ENCODE measurements at places on chromosomes 1 and 21.

- no peak for DNase-seq
Measured at GRCh38 chr1:119375366-119375765, 6.8 kb downstream of the HAO2 start.

DNA sequence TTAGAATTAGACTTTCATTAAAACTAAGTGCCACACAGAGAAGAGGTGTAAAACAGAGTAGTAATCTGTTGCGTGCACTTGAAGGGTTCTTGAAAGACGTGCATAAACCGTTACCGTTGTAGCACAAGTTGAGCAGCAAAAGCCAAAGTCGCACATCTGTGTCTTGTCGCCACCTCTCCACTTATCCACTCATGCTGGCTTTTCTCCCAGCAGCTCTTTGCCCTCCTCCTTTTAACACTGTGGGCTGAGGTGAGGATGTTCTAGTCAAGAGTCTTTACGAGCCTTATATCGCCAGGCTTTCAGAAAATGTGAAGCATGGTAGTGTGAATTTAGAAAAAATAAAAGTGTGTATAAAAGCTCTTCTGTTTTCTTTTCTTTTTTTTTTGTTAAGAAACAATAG is 48.0 kb downstream of the NR5A2 start:
- DNase-seq = no peak

GRCh38 chr21:19713313-19713712 is 1284.9 kb upstream of the NCAM2 start:
- DNase-seq = no peak

DNA sequence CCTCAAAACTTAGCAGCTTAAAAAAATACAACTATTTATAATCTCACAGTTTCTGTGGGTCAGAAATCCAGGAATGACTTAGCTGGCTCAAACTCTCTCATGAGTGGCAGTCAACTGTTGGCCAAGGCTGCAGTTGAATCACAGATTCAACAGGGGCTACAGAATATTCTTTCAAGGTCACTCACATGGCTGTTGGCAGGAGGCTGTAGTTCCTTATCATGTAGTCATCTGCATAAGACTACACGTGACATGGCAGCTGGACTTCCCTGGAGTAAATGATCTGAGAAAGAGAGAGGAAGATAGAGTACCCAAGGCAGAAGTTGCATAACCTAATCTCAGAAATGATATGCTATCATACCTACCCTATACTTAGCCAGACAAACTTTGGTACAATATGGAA is 75.2 kb upstream of the TSPAN2 start:
- DNase-seq = no peak

DNA sequence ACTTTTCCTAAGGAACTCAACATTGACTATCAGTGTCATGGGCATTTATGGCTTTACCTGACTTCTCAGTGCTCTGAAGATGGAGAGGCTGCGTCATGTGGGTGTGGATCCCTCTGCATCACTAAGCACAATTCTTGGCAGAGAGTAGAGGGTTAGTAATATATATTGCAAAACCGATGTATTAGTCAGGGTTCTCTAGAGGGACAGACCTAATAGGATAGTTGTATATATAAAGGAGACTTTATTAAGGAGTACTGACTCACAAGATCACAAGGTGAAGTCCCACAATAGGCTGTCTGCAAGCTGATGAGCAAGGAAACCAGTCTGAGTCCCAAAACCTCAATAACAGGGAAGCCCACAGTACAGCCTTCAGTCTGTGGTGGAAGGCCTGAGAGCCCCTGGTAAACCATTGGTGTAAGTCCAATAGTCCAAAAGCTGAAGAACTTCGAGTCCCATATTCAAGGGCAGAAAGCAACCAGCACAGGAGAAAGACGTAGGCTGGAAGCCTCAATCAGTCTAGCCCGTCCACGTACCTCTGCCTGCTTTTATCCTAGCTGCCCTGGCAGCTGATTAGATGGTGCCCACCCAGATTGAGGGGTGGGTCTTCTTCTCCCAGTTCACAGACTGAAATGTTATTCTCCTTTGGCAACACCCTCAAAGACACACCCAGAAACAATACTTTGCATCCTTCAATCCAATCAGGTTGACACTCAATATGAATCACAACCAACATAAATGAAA is 159.7 kb upstream of the NRIP1 start:
- DNase-seq = peak; percentile 28

GRCh38 chr1:6348511-6349191 is 44.9 kb downstream of the ACOT7 start:
- no peak for DNase-seq

DNA sequence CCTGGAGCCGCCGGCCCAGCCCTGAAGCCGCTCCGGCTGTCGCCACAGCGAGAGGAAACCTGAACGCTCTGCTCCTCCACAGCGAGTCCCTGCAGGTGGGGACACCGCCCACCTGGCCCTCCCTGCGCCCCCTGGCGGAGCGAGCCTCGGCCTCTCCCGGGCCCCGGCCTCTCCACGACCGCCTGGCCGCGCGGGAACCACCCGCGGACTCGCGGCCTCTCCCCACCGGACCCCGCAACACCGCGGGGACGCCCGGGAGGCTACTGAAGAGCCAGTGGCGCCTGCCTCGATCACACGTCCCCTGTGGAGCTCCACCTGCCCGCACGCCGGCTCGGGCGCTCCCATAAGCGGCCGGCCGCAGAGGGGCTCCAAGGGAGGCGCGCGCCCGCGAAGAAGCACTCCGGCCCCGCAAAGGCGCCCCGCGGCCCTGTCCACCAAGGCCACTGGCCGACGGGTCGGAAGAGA is 109.6 kb downstream of the KCNN3 start:
- no peak for DNase-seq

GRCh38 chr1:207288315-207288714 is 33.2 kb upstream of the CD55 start:
- no peak for DNase-seq

DNA sequence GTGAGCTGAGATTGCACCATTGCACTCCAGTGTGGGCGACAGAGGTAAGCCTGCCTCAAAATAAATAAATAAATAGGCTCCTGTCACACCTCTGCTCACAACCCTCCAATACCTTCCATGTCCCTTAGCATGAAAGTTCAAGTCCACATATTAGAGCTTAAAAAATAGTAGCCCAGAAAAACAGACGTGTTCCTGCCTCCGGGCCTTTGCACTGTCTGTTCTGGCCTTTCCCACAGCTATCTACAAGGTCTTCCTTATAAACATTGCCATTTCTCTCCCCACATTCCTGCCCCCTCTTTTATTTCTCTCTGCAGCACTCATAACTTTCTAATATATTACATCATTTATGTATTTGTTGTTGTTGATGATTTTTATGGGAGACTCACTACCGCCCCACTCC is 85.6 kb upstream of the CASZ1 start:
- DNase-seq = no peak

GRCh38 chr1:24860841-24861240 is 69.2 kb downstream of the RUNX3 start:
- no peak for DNase-seq

- no peak for DNase-seq
Measured at GRCh38 chr21:45352621-45353139, 52.3 kb upstream of the COL18A1 start.

DNA sequence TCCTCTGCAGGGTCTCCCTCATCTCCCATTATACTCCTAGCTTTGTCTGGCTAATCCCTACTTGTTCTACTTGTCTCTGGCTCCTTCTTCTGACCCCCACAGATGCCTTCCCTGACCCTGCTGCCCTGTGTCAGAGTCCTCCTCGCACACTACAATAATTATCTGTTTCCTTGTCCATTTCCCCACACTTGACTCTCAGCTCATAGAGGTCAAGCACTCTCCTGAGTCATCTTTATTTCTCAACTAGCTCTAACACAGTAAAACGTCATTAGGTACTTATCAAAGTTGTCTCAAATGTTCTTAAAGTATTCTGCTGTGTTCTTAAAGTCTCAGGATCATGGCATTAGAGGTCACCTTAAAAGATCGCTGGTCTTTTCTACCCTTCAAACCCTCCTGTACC is 47.1 kb downstream of the C8A start:
- no peak for DNase-seq

GRCh38 chr1:24136956-24137539 is 5.9 kb downstream of the IL22RA1 start:
- DNase-seq = no peak

- DNase-seq = no peak
Measured at GRCh38 chr1:180630408-180631193, 1.2 kb upstream of the XPR1 start.

DNA sequence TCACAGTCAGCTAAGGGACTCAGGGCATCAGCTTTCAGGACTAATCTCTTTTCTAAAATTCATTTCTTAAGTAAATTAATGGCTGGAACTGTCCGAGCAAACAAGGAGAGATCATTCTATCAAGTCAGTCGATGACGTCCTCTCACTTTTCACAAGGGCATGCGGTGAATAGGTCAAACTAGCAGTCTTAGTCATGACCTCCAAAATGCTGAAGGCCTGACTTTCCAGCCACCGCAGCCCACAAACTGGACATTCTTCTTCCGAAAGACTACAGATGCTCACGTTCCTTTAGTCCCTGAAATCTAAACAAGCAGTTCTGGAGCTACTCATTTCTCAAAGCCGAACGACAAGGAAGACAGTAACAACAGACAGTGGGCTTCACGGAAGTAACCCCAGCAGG is 127.9 kb downstream of the TIAM1 start:
- no peak for DNase-seq

- DNase-seq = no peak
Measured at GRCh38 chr21:29626801-29627470, 312.9 kb downstream of the GRIK1 start.

DNA sequence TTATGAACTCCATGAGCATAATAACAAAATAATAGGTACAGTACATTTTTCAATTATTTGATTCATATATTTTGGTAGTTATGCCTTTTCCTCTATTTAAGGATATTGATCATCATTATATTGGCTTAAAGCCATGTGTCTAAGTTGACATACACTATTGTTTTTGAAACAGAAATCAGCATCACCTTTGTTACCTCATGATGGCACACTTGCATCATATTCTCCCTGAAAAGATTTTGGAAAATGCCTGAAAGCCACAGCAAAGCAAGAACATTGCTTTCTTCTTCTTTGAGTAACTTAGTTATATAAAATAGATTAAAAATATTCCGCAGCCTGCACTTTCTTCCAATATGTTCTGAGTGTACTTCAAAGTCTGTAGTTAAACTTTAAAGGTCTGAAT is 33.3 kb downstream of the TMPRSS15 start:
- no peak for DNase-seq

GRCh38 chr1:230113593-230114236 is 46.7 kb downstream of the GALNT2 start:
- DNase-seq = peak; percentile 92

DNA sequence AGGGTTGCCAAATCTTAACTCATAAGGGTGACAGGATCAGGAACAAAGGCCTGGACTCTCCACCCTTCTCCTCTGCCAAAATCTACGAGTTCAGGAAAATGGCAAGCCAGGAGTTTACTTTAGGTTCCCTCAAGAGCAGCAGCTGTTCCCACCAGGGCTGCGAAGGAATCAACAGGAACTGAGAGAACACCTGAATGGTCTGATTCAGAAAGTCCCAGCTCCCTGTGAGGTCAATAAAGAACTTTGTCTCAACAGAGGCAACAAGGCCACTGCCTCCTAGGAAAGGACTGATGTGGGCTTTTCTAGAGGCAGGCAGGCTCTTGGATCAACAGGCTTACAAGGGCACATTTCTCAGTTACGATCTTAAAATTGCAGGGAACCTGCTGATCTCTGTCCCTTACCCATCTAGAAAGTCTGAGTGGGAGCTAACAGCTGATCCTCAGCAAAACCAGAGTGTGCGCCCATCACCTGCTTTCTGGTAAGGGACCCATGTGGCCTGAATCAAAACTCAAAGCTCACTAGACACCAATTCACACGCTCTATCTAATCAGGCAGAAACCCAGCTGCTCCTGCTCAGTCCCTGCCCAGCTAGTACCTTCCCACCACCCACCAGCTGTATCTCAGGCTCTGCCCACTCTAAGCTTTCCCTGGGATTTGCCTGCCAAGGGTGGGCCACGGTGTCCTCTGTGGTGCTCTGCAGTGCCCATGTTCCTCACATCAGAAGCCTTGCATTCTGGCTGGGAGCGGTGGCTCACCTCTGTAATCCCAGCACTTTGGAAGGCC is 83.1 kb downstream of the CAPZB start:
- no peak for DNase-seq

- DNase-seq = no peak
Measured at GRCh38 chr1:158005224-158005623, 11.8 kb downstream of the KIRREL1 start.

All from RKO (cell line).